ENCODE measurements at places on chromosomes 13 and 19.

- DNase-seq = no peak
These were observed 39.7 kb downstream of the RCBTB1 start for GRCh38 chr13:49545661-49546060.

DNA sequence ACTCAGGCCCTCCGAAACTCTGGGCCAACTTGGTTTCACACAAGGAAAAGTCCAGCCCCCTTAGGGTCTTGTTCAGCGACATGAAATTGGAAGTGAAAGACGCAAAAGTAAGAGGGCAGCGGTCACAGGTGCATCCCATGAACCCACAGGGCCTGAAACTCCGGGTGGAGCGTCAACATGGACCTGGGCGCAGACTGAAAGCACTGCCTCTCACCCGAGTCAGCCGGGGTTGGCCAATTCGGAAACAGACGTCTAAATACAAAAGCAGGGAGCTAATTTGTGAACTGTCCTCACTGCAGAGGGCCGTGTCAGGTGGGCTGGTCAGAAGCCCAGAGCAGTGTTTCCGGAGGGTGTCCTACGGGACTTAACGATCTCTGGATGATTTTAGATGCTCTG is 26.7 kb downstream of the ADPRHL1 start:
- no peak for DNase-seq

DNA sequence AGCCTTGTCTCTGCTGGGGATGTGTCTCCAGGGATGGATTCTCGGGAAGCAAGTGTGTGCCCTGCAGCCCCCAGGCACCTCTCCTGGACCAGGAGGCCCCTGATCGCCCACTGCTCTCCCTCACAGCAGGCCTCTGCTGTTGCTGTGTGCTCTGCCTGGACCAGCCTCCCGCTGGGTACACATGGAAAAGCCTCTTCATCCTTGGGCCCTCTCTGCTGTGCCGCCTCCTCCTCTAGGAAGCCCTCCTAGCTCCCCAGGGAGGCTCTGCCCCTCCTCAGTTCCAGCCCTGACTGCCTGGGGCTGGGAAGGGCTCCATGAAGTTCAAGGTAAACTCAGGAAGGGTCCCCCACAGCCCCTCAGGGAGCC is 12.0 kb downstream of the NDUFA11 start:
- DNase-seq = no peak

- no peak for DNase-seq
These were observed 80.1 kb downstream of the GGACT start for GRCh38 chr13:100508455-100508854.

GRCh38 chr19:40827386-40828247 is 22.6 kb downstream of the CYP2A6 start:
- DNase-seq = no peak

DNA sequence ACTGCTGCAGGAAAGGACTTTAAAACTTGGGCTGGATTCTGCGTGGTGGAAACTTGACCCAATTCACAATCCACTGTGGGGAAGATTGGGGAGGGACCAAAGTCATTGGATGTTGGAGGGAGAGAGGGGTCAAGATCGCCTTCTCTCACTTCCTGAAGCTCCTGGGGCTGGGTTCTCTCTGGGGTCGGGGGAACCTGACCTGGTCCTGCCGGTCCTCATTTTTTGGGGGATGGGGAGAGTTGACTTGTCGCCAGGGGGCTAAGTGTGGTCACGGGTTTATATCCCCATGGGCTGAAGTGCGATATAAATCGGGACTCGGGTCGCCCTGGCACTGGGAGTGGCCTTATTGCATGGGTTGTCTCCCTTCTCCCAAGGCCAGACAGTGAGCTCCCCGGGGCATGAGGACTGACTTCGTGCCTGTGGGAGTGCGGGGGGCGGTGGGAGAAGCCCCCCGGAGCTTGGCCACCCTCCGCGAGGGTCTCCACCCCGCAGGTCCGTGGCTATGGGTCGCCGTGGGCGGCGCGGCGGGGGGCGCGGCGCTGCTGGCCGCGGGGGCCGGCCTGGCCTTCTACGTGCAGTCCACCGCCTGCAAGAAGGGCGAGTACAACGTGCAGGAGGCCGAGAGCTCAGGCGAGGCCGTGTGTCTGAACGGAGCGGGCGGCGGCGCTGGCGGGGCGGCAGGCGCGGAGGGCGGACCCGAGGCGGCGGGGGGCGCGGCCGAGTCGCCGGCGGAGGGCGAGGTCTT is 6.3 kb downstream of the ICAM5 start:
- DNase-seq = no peak

GRCh38 chr19:12133069-12133468 is 7.1 kb downstream of the ZNF20 start:
- no peak for DNase-seq

DNA sequence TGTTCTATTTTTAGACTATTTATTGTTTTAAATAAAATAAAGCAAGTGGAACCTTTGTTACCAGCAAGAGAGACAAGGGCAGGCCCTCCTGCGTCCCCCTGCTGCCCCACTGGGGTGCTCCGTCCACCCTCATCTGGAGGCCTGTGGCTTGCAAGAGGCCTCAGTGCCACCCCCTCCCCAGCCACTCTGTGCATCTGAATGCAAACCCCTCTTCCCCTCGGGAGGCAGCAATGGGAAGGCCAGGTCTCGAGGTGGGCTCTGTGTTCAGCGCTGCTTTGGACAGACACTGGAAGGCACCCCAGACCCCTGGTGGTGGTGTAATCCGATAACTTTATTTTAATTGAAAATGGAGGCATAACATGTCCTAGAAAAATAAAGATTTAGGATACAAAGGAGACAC is 4.6 kb downstream of the SIX5 start:
- DNase-seq = no peak

GRCh38 chr19:1782521-1782920 is 29.2 kb downstream of the ONECUT3 start:
- no peak for DNase-seq

- no peak for DNase-seq
These were observed 45.2 kb downstream of the SOX21 start for GRCh38 chr13:94667190-94667589.

DNA sequence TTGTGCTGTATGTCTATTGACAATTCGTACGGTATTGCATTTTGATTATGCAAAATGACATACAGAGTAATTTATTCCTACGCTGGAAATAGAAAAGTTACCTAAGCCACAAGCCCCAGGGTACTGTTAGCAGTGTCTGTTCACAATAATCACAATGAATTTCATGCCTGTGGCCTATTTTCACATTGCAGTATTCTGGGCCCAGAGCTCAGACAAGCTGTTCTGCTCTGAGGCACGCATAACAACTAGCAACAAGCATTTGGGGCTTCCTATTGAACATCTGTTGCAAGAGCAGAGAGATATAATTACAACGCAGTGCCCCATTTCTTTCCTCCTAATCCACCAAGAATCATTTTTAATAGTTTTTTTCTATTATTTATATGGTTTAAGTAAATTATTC is 158.9 kb upstream of the SGCG start:
- DNase-seq = no peak

GRCh38 chr13:75689686-75690085 is 53.6 kb downstream of the LMO7 start:
- no peak for DNase-seq

GRCh38 chr13:20709782-20710181 is 6.3 kb downstream of the IL17D start:
- DNase-seq = no peak

DNA sequence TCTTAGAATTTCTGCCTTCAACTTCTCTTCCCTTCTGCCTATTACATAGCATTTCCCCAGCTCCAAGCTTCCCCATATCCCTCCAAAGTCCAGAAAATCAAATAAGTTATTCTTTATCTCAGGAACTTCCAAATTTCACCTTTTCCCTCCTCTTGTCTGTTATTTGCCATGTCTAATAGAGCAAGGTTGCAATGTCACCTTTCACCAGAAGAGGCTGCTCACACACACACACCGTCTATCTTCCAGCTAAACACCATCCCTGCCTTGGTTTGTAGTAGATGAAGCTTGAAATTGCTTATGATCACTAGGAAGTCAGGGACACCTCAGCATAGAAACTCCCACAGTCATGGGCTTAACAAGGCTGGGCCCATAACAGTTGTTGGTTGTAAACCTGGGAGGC is 48.4 kb downstream of the ZNRF4 start:
- no peak for DNase-seq

DNA sequence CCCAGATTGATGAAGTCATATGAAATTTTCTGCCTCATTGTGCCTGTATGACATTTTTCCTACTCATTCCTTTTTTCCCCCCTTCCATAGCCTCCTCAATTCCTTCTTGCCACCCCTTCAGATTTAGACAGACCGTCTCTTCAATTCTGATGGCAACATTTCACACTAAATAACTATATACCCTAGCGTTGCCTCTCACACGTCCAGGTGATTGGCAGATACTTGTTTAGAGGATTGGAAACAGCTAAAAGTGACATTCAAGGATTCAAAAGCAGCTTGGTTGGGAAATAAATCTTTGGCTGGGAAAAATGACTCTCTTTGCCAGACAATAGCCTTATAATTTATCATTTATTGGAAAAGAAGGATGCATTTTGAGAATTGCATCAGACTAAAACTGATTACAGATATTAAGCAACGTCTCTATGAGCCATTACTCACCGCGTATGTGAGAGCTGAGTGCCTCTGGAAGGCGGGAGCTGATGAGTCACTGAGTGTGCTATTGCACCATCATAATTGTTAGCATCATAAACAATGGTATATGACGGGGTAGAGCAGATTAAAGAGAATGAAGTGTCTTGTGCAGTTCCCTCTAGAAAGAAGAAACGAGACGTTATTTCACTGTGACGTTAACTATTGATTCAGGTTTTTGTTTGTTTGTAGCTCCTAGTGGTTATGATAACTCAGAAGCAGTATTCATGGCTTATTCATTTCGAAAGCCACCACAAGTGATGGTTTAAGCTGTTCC is 61.1 kb upstream of the FAM216B start:
- no peak for DNase-seq

- DNase-seq = no peak
These were observed 352.9 kb downstream of the FOXO1 start for GRCh38 chr13:40313269-40314200.

GRCh38 chr19:1513499-1514294 is 878 bp upstream of the ADAMTSL5 start:
- DNase-seq = no peak

DNA sequence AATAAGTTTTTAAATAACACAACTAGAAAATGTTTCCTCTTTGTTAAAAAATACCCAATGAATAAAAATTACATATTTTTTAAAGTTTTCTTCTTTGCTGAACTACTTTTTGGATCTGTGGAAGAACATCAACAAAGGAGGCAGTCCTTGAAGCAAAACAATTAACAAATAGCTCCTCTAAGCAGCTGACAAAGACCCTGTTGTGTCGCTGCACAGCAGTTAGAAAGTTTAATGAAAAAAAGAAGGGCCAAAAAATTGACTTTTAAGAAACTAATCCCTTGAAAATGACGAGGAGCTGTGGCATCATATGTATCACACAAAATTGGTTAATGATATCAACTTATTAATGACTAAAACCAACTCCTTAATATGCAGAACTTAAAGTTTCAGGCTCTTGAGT is 72.1 kb downstream of the SLITRK1 start:
- DNase-seq = no peak

DNA sequence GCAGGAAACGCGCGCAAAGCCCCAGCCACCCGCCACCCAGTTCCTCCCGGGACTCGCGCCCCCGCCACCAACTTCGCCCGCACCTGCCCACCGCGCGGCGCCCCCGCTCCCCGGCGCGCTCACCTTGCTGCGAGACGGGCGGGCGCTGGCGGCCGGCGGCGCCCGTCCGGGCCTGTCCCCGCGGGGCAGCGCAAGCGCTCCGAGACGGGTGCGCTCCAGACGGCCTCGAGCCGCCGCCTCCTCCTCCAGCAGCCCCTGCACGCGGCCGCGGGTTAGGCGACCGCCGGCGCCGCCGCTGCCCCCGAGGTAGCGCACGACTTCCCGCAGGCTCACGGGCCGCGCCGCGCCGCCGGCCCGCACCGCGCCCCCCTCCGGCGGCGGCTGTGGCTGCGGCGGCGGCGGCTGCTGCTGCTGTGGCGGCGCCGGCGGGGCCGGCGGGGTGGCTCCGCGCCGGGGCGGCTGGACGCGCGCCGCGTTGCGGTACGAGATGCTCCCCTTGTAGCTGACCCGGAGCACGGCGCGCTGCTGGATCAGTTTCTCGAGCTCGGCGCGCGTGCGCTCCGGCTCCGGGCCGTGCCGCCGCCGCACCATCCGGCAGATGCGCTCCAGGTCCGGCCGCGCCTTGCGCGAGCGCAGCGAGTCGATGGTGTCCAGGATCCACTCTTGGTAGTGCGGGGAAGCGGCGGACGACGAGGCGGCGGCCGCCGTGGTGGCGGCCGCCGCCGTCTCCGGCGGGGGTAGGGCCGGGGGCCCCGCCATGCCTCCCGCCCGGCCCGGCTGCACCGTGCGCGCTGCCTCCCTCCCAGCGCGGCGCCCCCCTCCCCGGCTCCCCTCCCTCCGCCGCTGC is 666 bp downstream of the SAMD1 start:
- peak; percentile 37 for DNase-seq

GRCh38 chr13:58324161-58324560 is 692.6 kb downstream of the PCDH17 start:
- DNase-seq = no peak

DNA sequence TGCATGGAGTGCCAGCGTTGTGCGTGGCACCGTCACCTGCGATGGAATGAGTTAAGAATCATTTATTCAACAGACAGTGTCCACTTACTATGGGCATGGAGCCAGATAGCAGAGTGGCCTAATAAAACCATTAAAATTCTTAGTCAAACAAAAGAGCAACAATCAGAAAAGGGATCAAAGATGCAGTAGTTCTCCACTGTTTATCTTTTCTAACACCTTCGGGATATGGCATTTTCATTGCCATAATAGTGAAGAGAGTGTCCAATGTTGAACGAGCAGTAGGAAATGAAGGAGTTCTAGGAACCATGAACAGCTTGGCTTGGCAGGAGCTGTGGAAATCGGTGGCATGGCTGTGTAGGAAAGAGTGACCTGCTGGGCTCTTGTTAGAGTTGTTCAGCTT is 2.0 kb downstream of the TNFSF11 start:
- DNase-seq = no peak

GRCh38 chr13:36817996-36818803 is 822 bp upstream of the RFXAP start:
- no peak for DNase-seq

DNA sequence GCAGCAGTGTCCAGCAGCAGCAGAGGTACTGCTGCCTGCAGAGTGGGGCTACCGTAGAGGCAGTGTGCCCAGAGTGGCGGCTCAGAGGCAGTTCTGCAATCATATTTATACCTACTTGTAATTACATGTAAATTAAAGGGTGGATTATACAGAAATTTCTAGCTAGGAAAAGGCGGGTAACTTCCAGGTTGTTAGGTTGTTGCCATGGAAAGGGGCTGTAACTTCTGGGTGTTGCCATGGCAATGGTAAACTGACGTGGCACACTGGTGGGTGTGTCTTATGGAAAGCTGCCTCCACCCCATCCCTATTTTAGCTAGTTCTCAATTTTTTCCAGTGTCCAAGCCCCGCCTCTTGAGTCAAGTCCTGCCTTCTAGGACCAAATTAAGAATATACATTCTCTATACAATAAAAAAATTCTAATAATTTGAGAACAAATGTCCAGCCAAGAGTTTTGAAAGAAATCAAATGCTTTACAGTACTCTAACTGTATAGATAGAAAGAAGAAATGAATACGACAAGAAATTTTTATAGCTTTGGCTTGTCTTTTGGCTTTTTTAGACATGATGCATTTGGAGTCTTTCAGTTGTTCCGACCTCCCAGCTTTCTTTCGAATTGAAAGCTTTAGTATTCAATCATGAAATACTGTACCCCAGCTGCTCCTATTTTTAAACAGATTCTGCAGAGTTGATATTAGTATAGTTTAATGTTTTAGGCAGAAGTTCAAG is 816.6 kb downstream of the DIAPH3 start:
- DNase-seq = no peak

Data from nucleus accumbens (tissue), 56 donors.